ENCODE measurements at places on chromosomes 12 and 14.

DNA sequence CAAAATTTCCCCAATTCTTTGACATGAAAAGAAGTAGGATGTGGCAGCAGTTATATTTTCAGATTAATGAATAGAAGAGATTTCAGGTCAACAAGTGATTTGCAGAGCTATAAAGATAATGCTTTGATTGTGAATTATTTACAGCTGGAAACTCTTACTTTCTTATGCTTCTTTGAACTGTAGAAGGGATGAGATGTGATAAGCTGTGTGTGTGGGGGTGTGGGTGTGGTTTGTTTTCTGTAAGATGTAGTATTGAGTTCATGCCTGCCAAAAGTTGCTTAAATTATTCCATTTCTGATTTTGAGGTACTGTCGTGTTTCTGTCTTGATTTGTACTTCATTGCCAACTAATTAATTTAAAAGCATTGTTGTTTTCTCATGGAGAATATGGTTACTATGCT lies 22.7 kb downstream of the AEBP2 start:
- no peak for DNase-seq

DNA sequence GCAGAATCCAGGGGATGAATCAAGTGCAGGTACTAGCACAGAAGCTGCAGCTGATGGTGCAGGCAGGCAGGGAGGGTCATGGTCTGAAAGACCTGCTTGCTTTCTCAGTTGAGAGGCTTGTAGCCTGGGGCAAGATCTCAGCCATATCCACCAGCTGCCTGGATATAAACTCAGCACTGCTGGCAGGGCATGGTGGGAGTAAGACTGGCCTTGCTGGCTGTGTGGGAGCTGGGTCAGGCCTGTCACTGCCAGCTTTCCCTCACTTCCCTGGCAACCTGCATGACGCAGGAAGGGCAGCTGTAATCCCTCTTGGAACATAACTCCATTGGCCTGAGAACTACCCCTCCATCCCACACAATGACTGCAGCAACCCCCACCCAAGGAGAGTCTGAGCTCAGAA lies 230.1 kb downstream of the ANO6 start:
- DNase-seq: no peak

DNA sequence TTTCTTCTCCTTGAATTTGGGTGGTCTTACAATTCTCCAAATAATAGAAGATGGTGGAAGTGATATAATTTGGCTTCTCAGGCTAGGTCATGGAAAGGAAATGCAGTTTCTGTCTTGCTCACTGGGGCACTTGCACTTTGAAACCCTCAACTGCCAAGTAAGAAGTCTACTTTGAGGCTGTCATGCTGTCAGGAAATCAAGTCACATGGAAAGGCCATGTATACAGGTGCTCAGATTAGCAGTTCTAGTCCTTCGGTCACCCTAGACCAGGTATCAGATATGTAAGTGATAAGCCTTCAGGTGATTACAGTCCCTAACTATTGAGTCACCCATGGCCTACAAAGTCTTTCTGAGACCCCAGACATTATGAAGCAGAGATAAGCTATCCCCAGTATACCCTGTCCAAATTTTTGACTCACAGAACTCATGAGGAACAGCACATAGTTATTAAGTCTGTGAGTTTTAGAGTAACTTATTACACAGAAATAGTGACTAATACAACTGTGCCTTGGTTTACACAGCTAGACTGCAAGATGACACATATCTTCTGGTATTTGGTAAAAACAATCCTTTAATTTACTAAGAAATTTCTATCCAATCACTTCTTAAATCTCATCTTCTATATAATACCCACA lies 26.3 kb upstream of the BBS10 start:
- no peak for DNase-seq

DNA sequence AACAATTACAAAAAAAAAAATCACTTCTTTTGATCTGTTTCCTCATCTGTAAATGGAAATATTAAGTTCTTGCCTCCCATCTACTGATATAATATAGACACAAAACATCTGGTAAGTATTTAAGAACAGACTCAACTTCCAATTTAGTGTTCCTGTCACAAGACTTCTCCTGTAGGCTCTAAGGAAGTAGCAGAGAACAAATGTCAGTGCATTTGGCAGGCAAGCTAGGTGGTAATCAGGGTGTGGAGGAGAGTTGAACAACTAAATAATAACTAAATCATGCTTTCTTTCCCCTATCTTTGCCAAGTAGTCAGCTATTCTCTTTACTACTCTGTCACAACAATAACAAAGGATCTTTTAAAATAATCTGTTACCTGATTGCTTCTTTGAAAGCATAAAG lies 22.1 kb downstream of the BAZ1A start:
- no peak for DNase-seq

DNA sequence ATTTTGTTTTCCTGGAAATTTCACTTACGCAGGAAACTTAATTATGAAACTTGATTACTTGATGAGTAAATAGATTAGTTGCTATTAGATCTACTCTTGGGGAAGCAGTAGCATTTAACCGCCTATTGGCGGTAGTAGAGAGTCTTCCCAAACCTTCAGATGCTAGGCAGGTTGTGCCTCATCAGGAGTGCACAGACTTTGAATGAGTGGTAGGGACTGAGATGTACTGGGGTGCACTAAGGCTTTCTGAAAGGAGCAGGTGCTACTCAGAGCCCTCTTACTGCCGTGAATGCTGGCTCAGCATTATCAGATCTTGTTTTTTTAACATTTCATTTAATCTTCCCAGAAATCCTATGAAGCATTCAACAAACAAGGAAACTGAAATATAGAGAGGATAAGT lies 7.7 kb downstream of the GATC start:
- DNase-seq: peak; percentile 84

GRCh38 chr12:121968876-121969275 lies 50.5 kb downstream of the CFAP251 start:
- DNase-seq: no peak

DNA sequence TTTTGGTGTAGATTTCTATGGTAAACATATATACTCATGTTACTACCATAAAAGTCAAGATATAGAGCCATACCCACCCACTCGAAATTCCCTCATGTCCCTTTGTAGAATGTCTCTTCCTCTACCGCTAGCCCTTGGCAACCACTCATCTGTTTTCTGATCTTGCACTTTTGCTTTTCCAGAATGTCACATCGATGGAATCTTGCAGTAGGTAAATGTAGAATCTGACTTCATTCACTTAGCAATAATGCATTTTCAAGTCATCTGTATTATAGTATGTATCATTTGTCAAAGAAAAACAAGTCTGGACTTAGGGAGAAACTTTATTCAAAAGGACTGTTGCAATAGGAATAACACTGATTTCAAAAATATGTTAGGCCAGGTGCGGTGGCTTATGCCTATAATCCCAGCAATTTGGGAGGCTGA lies 19.3 kb upstream of the CLEC2D start:
- DNase-seq: peak; percentile 17

- no peak for DNase-seq
Measured at GRCh38 chr12:7161811-7162210, 27.7 kb upstream of the PEX5 start.

- no peak for DNase-seq
Measured at GRCh38 chr12:48069241-48069640, 36.6 kb downstream of the SENP1 start.

- DNase-seq: no peak
Measured at GRCh38 chr12:105485321-105485910, 154.9 kb downstream of the C12orf75 start.

DNA sequence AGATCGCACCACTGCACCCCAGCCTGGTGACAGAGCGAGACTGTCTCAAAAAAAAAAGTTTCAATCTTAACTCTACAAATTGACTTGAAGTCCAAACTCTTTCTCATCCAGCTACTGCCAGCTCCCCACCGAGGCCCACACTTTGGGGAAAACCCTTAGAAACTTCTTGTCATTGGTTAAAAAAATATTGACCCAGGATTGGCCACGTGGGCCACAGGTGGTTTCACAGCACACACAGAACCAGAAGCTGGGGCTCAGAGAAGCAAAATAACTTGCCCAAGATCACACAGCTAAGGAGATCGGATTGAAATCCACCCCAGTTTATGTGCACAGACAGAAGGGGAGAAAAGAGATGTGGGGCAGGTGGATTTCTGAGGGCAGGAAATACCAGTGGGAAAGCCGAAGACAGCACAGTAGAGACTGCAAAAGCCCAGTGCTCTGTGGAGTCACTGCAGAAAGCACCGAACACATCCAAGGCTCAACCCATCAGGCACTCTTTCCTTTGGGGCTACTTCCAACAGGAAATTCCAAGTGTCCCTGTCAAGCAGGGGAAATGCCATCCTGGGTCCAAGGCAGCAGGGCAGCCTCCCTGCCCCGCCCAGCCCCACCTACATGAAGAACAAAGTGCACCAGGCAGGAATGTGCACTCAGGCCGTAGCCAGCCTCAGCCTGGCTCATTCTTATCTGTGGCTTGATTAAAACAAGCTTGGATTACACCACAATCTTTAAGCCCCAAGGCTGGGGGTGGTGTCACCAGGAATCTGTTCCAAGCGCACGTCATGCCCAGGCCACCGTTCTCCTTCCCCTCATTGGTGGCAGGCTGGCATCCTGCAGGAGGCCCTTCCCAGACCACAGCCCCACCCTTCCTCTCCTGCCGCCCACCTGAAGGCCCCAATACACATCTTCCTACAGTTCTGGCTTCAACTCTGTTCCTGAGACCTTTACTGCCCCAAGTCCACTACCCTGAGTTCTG lies 72.5 kb downstream of the ITPK1 start:
- no peak for DNase-seq

DNA sequence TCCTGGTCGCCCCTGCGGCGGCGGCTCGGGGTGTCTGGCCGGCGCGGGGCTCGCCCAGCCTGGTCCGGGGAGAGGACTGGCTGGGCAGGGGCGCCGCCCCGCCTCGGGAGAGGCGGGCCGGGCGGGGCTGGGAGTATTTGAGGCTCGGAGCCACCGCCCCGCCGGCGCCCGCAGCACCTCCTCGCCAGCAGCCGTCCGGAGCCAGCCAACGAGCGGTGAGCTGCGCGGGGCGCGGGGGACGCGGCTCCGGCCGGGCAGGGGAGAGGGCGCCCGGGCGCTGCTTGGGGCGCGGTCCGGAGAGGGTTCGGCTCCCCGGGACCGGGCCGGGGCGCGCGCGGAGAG lies at the start of gene LGALS3:
LGALS3 (plus strand) TSS at position 167 of the 342 bp plus-strand sequence. CDS start 8,122 bp downstream, outside the sequence.
- peak; percentile 45 for DNase-seq

- no peak for DNase-seq
Measured at GRCh38 chr12:6324936-6325750, 14.7 kb downstream of the PLEKHG6 start.

DNA sequence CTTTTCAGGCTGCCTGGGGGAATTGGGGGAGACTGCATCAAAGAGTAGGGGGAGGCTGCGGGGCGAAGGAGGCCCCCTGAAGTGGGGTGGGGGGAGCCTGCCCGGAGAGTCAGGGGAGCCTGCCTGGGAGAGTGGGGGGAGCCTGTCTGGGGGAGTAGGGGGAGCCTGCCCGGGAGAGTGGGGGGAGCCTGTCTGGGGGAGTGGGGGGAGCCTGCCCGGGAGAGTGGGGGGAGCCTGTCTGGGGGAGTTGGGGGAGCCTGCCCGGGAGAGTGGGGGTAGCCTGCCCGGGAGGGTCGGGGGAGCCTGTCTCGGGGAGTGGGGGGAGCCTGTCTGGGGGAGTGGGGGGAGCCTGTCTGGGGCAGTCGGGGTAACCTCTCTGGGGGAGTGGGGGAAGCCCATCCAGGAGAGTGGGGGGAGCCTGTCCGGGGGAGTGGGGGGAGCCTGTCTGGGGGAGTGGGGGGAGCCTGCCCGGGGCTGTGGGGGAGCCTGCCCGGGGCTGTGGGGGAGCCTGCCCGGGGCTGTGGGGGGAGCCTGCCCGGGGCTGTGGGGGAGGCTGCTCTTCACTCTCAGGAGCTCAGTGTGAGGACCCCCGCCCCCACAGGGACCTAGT lies 6.5 kb upstream of the DEGS2 start:
- DNase-seq: no peak

DNA sequence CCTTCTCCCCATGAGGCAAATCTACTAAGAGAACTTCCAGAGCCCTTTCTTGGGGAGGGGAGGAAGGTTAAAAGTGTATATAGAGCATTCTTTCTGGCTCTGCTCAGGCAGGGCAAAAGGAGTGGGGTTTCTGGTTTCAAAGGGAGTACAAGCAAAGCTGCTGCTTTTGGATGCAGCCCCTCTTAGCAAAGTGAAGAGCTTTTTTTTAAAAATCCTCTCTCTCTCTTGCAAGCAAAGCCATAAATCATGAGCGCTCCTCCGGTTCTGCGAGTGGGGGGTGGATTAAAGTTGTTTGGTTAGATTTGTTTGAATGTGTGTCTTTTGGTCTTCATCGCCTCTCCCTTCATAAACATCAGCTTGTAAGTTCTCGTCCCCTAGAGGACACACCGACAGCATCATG lies 546.6 kb upstream of the TBX3 start:
- no peak for DNase-seq

DNA sequence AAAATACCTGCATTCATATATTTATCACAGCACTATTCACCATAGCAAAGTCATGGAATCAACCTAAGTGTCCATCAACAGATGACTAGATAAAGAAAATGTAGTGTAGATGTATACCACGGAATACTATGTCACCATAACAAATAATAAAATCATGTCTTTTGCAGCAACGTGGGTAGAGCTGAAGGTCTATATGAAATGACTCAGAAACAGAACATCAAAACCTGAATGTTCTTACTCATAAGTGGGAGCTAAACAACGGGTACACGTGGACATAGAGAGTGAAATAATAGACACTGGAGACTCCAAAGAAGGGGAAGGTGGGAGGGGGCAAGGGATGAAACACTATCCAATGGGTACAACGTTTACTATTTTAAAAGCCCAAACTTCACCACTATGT lies 37.9 kb downstream of the SLC38A1 start:
- peak; percentile 52 for DNase-seq

GRCh38 chr12:79012636-79013035 lies 148.1 kb downstream of the SYT1 start:
- no peak for DNase-seq

- no peak for DNase-seq
Measured at GRCh38 chr12:9730591-9730990, 2.3 kb downstream of the CLECL1 start.

DNA sequence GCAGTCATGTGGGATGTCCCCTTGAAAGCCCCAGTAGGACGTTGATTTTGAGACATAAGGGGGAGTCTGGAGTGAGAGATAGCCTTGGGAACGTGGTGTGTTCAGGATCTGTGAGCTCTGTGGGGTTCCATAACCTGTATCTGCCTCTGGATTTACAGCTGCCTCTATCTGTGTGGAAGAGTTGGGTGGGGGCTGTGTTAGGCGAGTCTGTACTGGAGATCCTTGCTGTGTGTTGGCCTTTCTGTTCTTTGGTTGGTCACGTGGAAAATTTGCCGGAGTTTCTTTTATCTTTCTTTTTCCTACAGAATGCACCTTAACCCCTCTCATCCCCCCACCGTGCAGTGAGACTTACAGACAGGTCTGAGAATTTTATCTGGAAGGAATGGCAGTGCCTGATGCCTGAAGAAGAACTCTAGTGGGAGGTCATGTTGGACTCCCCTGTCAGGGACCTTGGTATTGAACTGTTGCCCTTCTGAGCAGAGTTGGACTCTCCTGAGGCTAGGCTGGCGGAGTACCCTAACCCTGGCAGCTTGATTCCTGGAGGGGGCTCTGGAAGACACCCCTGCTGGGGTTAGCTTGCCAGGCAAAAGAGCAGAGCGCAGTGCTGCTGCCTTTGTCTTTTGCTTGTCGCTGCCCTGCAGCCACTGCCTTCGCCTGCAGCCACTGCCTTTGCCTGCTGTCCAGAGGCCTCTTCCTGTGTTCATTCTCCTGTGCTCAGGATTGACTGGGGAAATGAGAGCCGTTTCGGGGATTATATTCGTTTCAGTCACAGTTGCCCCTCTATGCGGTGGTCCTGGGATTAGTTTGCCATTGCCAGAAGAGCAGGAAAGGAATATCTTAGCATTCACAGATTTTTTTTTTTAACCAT lies 34.1 kb downstream of the ZNF664 start:
- DNase-seq: no peak

- DNase-seq: peak; percentile 64
Measured at GRCh38 chr12:67433385-67434175, 164.4 kb downstream of the CAND1 start.

GRCh38 chr14:31371646-31372045 lies 48.7 kb downstream of the HEATR5A start:
- no peak for DNase-seq
